ENCODE measurements at places on chromosomes 5 and 9.
A peak's percentile ranks its signal among the peaks of the same experiment; 100 is the strongest.

DNA sequence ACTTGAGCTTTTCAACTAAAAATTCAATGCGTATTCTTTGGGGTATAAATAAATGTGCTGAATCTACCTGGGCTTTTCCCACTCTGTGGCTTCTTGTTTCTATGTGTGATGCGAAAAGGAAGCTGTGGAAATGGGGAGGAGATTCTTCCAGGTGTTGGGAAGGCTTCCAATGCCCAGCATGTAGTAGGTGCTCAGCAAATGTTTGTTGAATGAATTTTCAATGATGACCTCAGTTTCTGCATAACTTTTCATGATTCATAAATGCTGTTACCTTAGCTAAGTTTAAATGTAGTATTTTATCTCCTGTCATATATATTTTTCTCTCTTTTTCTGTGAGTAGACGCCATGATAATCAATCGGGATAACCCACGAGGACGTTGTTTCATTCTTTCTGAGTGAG is 25.6 kb upstream of the KCNMB1 start:
- no peak for DNase-seq

- no peak for DNase-seq
Measured at GRCh38 chr5:44862808-44863207, 54.1 kb downstream of the MRPS30 start.

- no peak for DNase-seq
Measured at GRCh38 chr9:4108754-4109465, 191.0 kb downstream of the GLIS3 start.

DNA sequence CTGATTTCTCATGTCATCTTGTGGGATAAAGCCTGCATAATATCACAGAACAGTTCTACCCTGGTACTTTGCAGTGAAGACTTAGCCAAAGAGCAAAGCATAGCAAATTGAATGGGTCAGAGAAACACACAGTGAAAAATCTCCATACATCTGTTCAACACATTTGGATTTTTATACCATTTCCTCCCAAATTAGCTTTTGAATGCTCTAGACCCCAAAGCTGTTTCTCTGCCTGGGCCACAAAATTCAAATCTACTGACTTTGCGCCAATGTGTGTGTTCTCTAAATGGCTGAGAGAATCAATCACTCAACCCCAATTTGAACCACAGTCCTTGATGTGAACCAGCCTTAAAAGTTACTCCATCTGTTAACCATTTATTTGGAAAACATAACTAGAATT is 236.9 kb upstream of the NFIL3 start:
- no peak for DNase-seq

- no peak for DNase-seq
Measured at GRCh38 chr5:148063861-148064260, at the start of gene SPINK5. Gene SPINK5, plus strand, starts transcription at chr5:148063980. Its CDS starts 65 bp downstream, at chr5:148064045.

DNA sequence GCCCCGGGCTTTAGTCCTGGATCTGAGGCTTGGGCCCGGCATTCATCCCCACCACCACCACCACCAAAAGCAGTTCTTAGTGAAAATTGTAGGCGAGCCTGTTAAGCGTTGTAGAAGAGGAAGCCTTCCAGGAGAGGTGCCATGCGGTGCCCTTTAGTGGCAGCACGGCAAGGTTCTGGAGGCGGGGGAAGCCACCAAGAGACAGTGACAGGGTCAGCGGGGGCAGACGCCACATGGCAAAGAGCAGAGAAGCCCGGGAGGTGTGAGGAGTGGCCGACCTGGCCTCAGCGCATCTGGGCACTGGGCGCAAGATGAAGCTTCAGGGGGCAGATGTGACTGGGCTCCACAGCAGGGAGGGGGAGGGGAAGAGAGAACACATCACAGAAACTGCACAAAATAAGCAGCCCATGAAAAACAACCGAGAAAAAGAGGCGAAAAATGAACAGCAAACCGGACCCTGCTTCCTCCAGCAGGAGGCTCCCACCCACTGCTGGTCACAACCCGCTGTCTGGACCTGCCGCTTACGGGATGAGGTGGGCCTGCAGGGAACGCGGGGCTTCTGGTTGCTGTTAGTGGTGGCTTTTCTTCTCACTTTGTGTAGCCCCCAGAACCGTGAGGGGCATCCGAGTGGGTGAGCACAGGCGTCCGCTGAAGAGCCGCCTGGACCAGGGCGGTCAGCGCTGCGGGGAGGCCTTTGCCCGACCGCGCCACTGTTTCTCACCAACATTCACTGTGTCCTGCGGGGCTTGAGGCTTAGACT is 4.3 kb downstream of the LRRC14B start:
- DNase-seq, result no peak

DNA sequence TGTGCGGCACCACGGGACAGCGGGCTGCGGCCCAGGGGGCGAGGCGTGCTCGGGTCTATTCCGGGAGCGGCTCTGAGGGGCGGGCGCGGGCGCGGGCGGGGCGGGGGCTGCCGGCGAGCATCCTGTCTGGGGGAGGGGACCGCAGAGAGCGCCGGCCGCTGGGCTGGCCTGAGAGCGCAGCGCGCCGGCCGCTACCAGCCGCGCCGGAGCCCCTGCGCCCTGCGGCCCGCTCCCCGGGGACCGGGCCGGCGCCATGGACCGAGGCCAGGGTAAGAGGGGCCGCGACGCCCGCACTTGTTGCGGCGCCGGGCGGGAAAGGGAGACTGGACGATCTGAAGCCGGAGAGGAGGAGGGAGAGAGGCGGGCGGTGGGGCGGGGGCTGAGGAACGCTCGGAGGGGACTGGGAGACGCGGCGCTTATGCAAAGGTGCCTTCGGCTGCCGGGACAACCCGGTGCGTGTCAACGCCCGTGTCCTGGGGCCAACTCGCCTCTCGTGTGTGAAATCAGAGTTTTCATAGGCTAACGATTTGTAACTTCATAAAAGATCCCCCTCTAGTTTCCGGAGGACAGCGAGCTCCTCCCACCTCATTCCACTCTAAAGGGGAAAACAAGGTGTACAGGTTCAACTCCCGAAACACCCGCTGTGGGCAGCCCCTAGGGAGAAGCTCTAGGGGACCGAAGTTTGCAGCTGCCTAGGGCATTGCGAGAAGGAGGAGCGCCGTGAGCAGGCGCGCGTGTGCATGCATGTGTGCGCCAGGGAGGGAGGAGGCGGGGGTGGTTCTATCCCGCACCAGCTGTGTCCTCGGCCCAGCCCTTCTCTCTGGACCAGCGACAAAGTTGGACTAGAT is at the start of gene AFAP1L1:
Gene AFAP1L1 (plus strand): TSS at position 144 of the 848 bp plus-strand sequence. CDS start 110 bp downstream, at position 254.
- DNase-seq, result peak; percentile 7

DNA sequence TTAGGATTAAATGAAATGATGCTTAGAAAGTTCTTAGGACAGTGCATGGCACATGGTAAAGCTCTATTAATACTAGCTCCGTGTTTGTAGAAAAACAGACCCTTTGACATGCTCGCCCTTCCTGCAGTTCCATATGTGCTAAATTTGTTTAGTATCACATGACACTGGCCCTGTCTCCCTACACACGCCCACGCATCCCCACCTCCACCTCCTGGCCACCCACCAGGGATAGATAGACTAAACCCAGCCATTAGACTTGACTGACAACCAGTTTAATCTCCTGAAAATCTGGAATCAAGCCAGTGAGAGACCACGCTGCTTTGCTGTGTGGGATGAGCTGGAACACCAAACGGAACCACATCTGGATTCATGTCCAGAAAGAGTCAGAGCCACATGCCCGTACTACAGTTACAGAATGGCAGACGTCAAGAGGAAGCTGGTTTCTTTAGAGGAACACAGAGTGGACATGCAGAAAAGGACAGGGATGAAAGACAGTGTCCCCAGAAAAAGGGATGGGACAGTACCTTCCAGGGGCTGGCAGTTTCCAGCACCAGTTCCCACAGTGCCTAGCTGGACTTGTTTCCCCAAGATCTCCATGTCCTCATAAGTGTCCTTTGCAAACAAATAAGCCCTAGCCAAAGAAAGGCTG is 186.1 kb downstream of the PDZD2 start:
- no peak for DNase-seq

Data from stimulated activated CD4-positive, alpha-beta T cell treated with anti-CD3 and anti-CD28 coated beads, Interleukin-1b, Interleukin-23, amount 100 ng/mL, for 24 hours (primary cell).